Caki2 (cell line): ENCODE measurements at places on chromosomes 3 and 15.

- DNase-seq: peak; percentile 2
Measured at GRCh38 chr3:59192473-59192872, 142.6 kb upstream of the CFAP20DC start.

DNA sequence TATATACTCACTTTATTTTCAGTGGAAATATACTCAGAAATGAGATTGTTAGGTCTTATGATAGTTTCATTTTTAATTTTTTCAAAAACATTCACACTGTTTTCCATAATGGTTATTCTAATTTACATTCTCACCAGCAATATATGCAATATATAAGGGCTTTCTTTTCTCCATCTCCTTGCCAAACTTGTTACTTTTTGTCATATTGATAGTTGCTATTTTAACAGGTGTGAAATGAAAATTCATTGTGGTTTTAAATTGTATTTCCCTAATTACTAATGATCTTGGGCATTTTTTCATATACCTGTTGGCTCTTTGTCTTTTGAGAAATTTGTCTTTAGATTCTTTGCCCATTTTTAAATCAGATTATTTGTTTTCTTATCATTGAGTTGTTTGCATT, 325.2 kb downstream of the DIPK2A start:
- no peak for DNase-seq

DNA sequence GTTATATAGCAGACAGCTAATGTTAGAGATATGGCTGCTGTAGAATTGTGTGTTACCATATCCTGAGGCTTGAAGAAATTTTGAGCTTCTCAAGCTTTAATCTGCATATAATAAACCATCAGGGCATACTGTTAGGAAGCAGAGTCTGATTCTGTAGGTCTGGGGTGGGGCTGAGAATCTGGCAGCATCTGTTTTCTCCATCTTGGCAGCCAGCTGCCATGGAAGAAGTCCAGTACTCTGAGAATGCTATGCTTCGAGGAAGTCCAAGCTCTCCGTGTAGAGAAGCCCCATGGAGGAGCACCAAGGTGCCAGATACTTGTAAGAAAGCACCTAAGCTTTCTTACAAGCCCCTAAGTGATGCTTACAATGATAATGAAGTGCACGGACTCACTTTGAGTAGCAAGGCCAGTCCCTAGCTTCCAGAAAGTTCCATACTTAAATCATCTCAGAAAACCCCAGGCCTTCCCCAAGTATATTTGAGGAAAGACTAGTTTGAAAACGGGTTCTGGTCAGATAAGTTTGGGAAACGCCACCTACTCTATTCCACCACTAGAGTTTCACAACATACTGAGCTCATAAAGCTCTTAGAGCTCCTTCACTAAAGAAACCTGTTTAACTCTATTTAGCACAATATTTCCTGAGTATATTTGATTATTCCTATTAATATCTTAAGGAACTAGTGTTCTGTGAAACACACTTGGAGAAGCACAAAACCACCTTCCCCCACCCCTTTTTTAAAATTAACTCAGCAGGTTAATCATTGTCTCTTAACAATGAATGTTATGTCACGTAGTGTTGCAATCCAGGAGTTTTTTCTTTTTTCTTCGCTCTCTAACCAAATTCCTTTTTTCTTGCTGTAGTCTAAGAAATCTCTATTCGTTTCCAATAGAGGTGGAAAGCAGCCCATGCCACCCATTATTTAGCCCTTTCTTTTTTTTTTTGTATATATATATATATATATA, 59.9 kb upstream of the RASGRP1 start:
- DNase-seq: peak; percentile 51

GRCh38 chr3:145678401-145678800, 482.6 kb downstream of the PLOD2 start:
- no peak for DNase-seq

- no peak for DNase-seq
Measured at GRCh38 chr3:82038556-82038955, 277.1 kb upstream of the GBE1 start.

- no peak for DNase-seq
Measured at GRCh38 chr15:51672155-51672687, 9.1 kb upstream of the SCG3 start.

DNA sequence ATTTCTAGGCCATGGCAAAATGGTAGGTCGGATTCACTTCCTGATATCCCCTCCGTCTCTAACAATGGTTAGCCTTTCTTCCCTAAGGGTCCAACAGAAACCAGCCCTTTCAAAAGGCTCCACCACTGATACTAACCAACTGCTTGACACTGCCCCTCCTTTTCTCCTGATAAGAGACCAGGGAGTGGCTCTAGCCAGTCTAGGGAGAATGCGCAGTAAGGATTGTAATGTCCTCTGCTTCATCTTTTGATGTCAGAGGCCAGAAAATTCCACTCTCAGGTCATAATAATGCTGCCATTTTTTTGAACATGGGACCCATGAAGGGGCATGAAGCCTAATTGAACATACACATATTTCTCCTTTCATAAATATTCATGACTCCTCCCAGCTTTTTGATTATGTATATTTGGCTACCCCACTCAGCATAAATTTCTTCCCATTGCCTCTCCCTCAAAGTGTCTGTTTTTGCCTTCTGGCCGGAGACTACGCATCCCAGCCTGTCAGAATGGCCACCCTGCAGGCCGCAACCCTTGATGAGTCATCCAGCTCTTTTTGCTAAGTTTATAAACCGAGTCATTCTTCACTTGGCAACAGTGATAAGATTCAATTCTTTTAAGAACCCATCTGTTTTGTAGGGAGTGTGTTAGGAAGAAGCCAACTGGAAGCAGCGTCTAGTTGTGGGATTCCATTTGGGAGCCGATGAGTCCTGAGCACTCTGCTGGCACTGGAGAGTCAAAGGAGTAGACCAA, 189.0 kb upstream of the MCTP2 start:
- DNase-seq: no peak

- no peak for DNase-seq
Measured at GRCh38 chr3:182692695-182693094, 100.6 kb upstream of the ATP11B start.

DNA sequence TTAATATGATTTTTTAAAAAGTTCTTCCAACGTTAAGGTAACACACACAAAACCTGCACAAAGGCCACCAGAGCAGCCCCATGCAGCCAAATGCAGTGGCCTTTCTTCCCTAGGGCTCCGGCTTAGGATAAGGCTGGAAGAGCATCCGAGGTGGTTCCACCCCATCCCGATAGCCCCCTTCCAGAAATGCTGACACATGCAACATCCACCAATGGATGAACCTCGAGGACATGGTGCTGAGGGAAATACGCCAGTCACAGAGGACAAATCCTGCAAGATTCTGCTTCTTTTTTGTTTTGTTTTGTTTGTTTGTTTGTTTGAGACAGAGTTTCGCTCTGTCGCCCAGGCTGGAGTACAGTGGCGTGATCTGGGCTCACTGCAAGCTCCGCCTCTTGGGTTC, 199.3 kb upstream of the NSMCE3 start:
- no peak for DNase-seq

DNA sequence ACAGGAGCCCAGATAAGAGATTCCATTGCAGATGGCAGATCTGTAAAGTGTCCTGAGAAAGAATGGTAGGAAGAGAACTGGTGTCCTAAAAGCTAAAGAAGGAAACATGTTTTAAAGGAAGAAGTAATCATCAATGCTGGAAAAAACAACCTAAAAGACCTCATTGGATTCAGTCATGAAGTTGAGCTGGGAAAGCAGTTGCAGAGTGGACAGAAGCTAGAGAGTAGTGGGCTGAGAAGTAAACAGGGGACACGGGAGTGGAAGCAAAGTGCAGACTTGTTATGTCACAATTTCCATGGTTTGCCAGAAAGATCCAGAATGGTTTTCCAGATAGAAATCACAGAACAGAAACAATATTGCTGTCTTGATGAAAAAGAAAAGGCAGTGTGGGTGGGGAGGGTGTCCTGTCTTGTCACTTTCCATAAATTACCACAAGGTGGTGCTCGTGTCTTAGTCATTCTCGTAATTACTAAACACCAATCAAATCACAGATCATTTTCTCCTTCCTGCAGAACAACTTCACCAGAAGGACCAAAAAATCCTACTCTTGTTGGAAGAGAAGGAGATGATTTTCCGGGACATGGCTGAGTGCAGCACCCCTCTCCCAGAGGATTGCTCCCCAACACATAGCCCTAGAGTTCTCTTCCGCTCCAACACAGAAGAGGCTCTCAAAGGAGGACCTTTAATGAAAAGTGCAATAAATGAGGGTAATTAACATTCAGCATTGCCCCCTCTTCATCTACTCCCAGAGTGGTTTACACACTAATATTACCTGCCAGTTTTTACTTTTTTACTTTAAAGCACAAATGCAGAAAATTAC, 64.5 kb downstream of the KLHL25 start:
- peak; percentile 47 for DNase-seq

DNA sequence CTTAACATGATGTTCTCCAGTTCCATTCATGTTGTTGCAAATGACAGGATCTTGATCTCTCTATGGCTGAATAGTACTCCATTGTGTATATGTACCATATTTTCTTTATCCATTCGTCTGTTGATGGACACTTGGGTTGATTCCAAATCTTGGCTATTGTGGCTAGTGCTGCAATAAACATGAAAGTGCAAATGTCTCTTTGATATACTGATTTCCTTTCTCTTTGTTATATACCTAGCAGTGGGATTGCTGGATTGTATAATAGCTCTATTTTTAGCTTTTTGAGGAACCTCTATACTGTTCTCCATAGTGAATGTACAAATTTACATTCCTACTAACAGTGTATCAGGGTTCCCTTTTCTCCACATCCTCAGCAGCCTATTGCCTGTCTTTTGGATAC, 5.9 kb upstream of the RBP2 start:
- no peak for DNase-seq

GRCh38 chr3:101179637-101180036, 140.7 kb downstream of the IMPG2 start:
- DNase-seq: no peak

DNA sequence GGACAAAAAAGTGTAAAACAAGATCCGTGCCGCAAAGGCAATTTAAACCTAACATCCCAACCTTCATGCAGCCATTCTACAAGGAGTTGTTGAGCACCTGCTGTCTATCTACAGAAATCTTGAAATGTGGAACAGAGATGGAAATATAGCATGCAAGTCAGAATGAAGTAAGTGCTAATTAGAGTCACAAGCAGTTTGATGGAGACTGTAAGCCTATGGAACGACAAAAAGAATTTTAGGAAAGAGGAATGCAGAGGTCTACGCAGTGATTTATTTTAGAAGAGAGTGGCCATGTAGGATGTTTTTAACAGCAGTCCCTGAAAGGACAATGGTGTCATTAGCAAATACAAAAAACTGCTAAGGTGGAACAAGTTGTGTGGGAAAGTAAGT, 851 bp upstream of the DCBLD2 start:
- DNase-seq: no peak

GRCh38 chr15:47756872-47757271, 39.6 kb downstream of the SEMA6D start:
- DNase-seq: peak; percentile 8

DNA sequence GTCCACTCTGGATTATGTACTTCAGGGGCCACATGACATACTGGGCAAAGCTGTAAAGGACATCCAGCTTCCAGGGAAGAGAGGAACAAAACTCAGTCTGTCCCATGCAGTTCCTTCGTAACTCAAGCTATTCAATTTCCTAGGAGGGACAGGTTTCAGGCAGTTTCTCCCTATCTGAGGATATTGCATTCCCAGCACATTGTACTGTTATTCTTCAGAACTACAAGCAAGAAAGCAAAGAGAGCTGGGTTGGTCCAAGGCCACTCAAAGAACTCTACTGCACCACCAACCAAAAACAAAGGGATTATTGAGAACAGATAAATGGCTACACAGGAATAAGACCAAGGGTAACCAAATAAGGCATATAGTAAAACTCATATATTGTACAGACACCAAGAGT, 117.6 kb upstream of the ARL6 start:
- DNase-seq: no peak

DNA sequence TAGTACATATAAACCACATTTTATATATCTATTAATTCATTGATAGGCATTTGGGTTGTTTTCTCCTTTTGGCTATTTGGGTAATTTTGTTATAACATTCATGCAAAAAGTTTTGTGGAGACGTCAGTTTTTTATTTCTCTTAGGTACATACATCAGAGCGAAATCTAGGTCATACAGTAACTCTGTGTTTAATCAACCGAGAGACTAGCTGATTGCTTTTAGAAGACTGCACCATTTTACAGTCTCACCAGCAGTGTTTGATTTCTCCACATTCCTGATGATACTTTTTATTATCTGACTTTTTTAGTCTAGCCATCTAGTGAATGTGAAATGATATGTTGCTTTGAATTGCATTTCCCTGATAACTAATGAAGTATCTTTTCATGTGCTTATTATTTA, 1019.3 kb downstream of the NSUN3 start:
- DNase-seq: no peak
